Stimulated activated CD8-positive, alpha-beta memory T cell treated with anti-CD3 and anti-CD28 coated beads, Interleukin-12 subunit alpha, Interleukin-12 subunit beta, amount 100 ng/mL, for 1 hour (primary cell): ENCODE measurements at places on chromosomes 12 and 14.

GRCh38 chr12:95073698-95074520, 491 bp upstream of the NR2C1 start:
- no peak for DNase-seq

GRCh38 chr12:68374307-68374982, 42.3 kb upstream of the MDM1 start:
- DNase-seq: no peak

GRCh38 chr12:69278814-69279782, 39.7 kb downstream of the CPSF6 start:
- DNase-seq: no peak

GRCh38 chr12:53829130-53829819, 77.5 kb upstream of the CISTR start:
- no peak for DNase-seq

GRCh38 chr14:77058117-77058516, 29.6 kb upstream of the IRF2BPL start:
- DNase-seq: no peak

- DNase-seq: no peak
Observed at GRCh38 chr14:64349741-64350490, 38.2 kb upstream of the MTHFD1 start.
